ENCODE measurements at places on chromosomes 1 and 21. TPM values are rescaled to one million over a fixed set of nuclear protein-coding genes. Genes with fewer than 3 reads are reported as not detected.

DNA sequence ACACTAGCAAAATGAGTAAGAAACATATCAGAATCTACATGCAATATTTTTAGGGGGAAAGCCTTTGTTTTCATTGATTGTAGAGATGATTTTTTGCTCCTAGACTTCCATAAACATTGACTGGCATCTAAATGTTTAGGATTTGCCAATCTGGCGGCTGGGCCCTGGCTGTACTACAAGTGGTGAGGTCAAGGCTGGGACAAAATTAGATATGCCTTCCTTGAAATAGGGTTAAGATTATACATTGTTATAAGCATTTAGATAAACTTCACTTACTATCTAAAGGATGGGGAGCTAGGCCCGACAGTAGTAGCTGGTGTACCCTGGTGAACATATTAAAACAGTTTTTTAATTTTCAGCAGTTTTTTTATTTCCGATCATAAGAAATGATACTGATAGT, 5.2 kb downstream of the NFIA start:
- no peak for DNase-seq

- no peak for DNase-seq
Measured at GRCh38 chr1:248752161-248753028, 3.2 kb downstream of the LYPD8 start.

KCND3 gene
- polyA plus RNA-seq = not detected

DNA sequence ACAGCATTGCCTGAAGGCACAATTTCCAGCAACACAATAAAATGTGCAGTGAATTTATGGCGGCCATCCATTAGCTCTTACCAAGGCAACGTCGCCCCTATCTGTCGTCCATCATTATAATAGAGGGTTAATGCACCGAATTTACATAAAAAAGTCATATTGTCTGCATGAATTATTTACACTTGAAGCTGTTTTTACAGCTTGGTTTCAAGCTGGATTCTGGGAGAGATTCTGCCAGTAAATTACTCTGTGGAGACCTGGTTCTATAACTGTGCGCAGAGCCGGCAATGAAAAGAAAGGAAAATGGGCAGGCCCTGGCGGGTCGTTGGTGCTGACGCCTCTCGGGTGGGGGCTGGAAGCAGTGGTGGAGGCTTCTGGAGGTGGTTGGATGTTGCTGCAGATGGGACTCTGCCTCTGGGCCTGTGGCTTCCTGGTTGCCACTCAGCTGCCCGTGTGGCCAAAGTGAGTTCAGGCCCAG, 48.9 kb upstream of the POU3F1 start:
- no peak for DNase-seq

DNA sequence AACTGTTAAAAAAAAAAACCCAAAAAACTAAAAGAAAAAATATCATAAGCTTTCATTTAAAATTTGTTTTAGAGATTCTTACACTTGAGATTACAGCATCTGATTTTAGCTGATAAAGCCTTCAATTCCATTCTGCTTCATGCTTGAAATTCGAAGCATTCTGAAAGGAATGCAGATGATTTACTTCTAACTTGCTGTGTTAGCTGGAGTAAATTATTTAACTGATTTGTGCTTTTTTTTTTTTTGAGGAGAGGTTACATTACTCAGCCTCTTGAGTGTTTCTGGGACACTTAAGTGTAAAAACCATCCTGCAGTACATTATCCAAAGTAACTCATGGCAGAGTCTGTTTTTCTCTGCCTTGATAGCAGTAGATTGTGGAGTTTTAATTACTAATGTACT, 4.5 kb upstream of the TRIM67 start:
- DNase-seq = no peak

DNA sequence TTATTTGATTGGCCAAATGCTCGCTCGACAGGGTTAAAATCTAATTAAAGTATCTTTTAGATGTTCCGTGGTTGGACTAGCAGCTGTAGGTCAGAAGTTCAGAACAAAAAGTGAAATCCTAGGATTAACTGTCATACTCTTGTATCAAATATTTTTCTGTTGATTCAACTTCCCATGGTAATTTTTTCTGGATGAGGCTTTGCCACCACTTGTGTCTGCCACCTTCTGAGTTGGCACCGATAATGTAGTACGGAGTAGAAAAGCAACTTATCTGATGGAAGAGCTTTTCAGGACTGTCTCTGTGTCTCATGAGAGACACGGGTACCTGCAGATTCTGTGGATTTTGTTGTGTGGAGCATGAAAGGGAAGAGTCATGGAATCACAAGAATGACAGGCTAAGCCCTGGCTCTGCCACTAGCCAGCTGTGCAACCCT, 44.6 kb upstream of the CNN3 start:
- DNase-seq = no peak

DNA sequence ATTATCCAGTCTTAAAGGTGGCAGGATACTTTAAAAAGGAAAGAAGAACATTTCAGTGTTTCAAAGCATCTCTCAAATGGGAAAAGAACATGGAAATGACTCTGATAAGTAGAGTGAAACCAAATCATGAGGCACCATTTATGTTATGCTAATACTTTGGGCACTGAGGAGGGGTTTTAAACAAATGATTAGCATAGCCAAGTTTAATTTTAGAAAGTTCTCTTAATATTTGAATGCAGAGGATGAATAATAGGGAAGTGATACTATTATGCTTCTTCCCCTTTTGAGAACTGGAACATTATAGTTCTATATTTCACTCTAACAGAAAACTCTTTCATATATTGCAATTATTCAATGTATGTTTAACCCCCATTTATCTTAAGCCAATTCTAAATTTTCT, 1181.9 kb upstream of the PRMT6 start:
- no peak for DNase-seq

DNA sequence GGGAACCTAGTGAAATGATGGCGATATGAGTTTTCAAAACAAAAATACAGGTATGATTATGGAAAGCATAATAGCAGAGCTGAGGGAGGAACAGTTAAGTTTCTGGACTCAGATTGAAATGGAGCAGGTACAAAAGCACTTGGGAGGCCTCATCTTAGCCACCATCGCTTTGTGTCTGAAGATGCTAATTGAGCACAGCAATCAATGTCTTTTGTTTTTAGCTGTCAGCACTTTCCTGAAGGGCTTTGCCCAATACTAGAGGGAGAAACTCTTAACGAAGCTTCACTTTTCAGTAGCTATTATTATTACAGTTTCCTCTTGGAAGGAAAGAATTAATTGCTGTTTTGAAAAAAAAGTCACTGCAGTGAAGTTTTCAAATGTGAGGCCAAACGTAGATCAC, 348.7 kb downstream of the RWDD3 start:
- DNase-seq = no peak
